ENCODE measurements at places on chromosomes 6 and 20. TPM values are rescaled to one million over a fixed set of nuclear protein-coding genes. Genes with fewer than 3 reads are reported as not detected.

SYTL3 gene
- polyA plus RNA-seq = 0.28 TPM

ELOVL2 gene
- polyA plus RNA-seq = not detected

TGIF2 gene
- polyA plus RNA-seq = 37.5 TPM

C6orf15 gene
- not detected for polyA plus RNA-seq

BPIFA1 gene
- not detected for polyA plus RNA-seq

BPI gene
- polyA plus RNA-seq = not detected

BTNL2 gene
- not detected for polyA plus RNA-seq

LAMP5 gene
- 1.2 TPM for polyA plus RNA-seq

LST1 gene
- 78.2 TPM for polyA plus RNA-seq

MTFR2 gene
- polyA plus RNA-seq = 0.84 TPM

TGM2 gene
- polyA plus RNA-seq = not detected

LY6G6D gene
- polyA plus RNA-seq = not detected

MAS1 gene
- not detected for polyA plus RNA-seq

GRCh38 chr6:33578588-33579011, 1.5 kb downstream of the BAK1 start:
- peak; percentile 26 for DNase-seq
- H3K4me1 ChIP-seq = peaks cover 25% of the 10 kb centered on the region
- H3K27ac ChIP-seq = peak overlapping the region; percentile 94
- no peaks in the 10 kb centered on the region for H3K27me3 ChIP-seq
- peak overlapping the region; percentile 93 for H3K4me3 ChIP-seq

DNA sequence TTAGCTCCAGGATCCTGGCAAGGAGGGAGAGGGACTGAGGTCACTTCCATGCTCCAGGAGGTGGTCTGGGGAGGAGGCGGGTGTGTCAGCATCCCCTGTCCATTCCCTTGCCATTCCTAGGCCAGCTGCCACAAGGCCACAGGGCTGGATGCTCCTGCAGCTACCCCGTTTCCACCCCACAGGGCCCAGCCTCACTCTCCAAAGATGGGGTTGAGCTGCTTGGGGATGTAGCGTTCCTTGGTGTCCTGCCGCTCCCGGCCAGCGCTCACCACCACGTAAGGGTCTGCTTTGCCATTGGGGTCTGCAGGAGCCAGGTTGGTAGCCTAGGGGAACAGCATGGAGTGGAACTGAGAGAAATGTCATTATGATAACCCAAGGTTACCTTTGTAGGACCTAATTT, 23.0 kb downstream of the ERGIC3 start:
- H3K27ac ChIP-seq = no peak overlapping the region
- H3K27me3 ChIP-seq = peaks cover 9% of the 10 kb centered on the region
- H3K4me1 ChIP-seq = no peaks in the 10 kb centered on the region
- no peak for DNase-seq
- H3K36me3 ChIP-seq = no peaks in the 10 kb centered on the region

- H3K4me3 ChIP-seq = no peak within 1 kb of the TSS
- peaks cover 30% of the 10 kb centered on the region for H3K27me3 ChIP-seq
Measured at GRCh38 chr20:45629496-45630100, at the start of gene WFDC10A. WFDC10A (plus strand) TSS chr20:45629739; CDS start chr20:45629814, 75 bp downstream.

GRCh38 chr20:49422161-49422560, 60.3 kb downstream of the KCNB1 start:
- DNase-seq = no peak
- no peaks in the 10 kb centered on the region for H3K36me3 ChIP-seq
- H3K4me1 ChIP-seq = no peaks in the 10 kb centered on the region

DNA sequence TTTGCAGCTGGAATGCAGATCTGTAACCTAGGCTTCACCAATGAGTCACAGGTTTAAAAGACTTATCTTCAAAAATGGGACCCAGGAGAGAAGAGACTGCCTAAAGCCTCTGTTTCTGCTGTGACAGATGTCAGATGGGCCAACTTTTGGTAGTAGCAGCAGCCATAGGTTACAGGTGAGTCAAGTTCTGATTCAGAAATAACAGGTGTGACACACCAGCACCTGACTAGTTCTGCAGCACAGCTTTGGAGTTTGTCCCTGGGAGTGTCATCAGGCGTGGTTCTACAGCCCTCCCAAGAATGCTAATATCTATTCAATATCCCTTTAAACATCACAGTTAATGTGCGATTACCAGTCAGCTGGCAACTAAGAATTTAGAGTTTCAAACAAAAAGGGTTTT, 121.9 kb upstream of the BTN3A2 start:
- DNase-seq = no peak

GRCh38 chr6:28988536-28989311, 16.4 kb downstream of the ZNF311 start:
- H3K4me3 ChIP-seq = peak overlapping the region; percentile 56
- H3K27ac ChIP-seq = peak overlapping the region; percentile 34
- peaks cover 7% of the 10 kb centered on the region for H3K36me3 ChIP-seq
- peaks cover 17% of the 10 kb centered on the region for H3K4me1 ChIP-seq
- DNase-seq = peak; percentile 80
- H3K27me3 ChIP-seq = peaks cover 59% of the 10 kb centered on the region

- H3K27ac ChIP-seq = peak overlapping the region; percentile 97
- peak overlapping the region; percentile 69 for H3K4me3 ChIP-seq
- H3K4me1 ChIP-seq = peaks cover 73% of the 10 kb centered on the region
Measured at GRCh38 chr6:2863901-2864300, 22.2 kb upstream of the SERPINB1 start.

- no peaks in the 10 kb centered on the region for H3K36me3 ChIP-seq
- no peak overlapping the region for H3K27ac ChIP-seq
- H3K27me3 ChIP-seq = peaks cover 5% of the 10 kb centered on the region
- no peak overlapping the region for H3K4me3 ChIP-seq
- no peaks in the 10 kb centered on the region for H3K4me1 ChIP-seq
- no peak for DNase-seq
Measured at GRCh38 chr6:22250486-22250885, 46.4 kb downstream of the PRL start.

- H3K36me3 ChIP-seq = no peaks in the 10 kb centered on the region
- no peak for DNase-seq
- no peaks in the 10 kb centered on the region for H3K4me1 ChIP-seq
- no peak overlapping the region for H3K27ac ChIP-seq
- peaks cover 18% of the 10 kb centered on the region for H3K27me3 ChIP-seq
- H3K4me3 ChIP-seq = no peak overlapping the region
Measured at GRCh38 chr6:160919723-160920440, 71.7 kb upstream of the MAP3K4 start.

- no peak for DNase-seq
- no peaks in the 10 kb centered on the region for H3K36me3 ChIP-seq
- no peak overlapping the region for H3K27ac ChIP-seq
- H3K27me3 ChIP-seq = no peaks in the 10 kb centered on the region
- no peak overlapping the region for H3K4me3 ChIP-seq
- no peaks in the 10 kb centered on the region for H3K4me1 ChIP-seq
Measured at GRCh38 chr6:21883595-21884328, 290.2 kb downstream of the SOX4 start.

GRCh38 chr6:168170841-168171601, 92.0 kb upstream of the FRMD1 start:
- H3K4me1 ChIP-seq = peaks cover 2% of the 10 kb centered on the region
- H3K36me3 ChIP-seq = no peaks in the 10 kb centered on the region
- no peak overlapping the region for H3K4me3 ChIP-seq

GRCh38 chr6:12012038-12012557, at the start of gene HIVEP1:
HIVEP1 (plus strand) TSS chr6:12012312; CDS start chr6:12015629, 3,317 bp downstream.
- peaks cover 14% of the 10 kb centered on the region for H3K36me3 ChIP-seq
- peak within 1 kb of the TSS; percentile 99 for H3K4me3 ChIP-seq
- no peaks in the 10 kb centered on the region for H3K27me3 ChIP-seq

DNA sequence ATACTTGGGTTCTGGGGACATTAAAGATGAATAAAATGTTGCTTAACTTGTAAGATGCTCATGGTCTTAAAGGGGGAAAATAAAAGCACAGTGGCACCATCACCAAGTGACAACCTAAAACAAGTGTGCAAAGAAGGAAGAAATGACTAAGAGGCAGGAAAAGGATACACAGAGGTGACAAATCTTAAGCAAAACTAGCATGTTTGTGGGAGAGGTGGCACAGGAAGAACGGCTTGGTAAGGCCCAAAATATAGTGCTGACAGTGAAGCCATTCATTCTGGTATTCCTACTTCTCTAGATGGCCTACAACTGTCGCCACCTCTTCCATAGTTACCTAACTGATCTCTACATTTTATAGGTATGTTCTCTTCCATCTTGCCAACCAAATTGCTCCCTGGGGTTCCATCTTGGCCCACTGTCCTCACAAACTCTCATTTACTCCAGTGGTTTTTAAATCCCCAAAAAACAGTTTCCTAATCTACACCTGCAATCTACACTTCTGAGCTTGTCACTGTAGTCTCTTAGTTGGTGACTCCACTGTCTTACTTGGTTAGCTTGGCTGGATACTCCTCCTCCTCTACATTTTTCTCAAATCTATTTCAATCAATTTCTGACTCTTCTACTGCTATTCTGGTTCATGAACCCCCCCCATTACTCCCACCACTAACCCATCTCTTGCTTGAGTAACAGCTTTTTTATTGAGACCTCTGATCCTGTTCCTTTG, 33.5 kb downstream of the FAM8A1 start:
- H3K27me3 ChIP-seq = no peaks in the 10 kb centered on the region
- H3K4me3 ChIP-seq = no peak overlapping the region
- H3K36me3 ChIP-seq = peaks cover 23% of the 10 kb centered on the region
- peak overlapping the region; percentile 47 for H3K27ac ChIP-seq
- DNase-seq = no peak

DNA sequence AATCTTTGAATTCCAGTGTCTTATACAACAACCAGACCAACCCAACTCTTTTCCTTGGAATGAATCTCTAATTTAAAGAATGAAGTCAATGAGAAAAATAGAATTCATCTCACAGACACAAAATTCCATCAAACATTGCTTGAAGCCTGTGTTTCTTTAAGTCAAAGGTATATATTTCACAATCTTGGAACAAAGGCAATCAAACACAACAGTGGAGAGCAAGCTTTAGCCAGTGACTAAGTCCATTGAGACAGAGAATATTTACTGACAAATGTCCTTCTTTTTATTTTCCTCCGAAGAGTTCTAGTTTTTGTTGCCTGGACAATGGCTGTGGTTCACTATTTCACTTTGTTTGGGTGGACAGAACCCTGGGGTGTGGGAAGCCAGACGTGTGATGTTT, 35.8 kb downstream of the MEP1A start:
- no peaks in the 10 kb centered on the region for H3K27me3 ChIP-seq
- H3K36me3 ChIP-seq = no peaks in the 10 kb centered on the region
- H3K27ac ChIP-seq = peak overlapping the region; percentile 63
- peaks cover 10% of the 10 kb centered on the region for H3K4me1 ChIP-seq

DNA sequence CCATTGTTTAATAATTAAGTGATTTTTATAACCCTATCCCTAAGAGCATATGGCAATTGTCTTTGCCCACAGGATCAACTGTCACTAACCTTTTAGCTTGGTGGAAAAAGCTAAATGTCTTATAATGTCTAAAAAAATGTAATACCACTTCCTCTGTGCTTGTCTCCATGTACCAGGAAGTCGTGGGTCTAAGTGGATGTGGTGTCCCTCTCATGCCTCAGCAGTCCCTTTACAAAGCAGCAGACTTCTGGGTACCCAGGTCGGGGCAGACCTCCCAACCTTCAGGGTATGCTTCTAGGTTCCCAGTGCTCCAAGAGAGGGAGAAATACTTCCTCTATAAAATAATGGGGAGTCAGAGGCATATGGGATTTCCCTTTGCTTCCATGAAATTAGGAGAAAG, 74.7 kb downstream of the ZHX3 start:
- no peak overlapping the region for H3K27ac ChIP-seq
- no peak for DNase-seq
- H3K36me3 ChIP-seq = no peaks in the 10 kb centered on the region
- H3K4me1 ChIP-seq = peaks cover 65% of the 10 kb centered on the region
- H3K4me3 ChIP-seq = no peak overlapping the region
- H3K27me3 ChIP-seq = no peaks in the 10 kb centered on the region

DNA sequence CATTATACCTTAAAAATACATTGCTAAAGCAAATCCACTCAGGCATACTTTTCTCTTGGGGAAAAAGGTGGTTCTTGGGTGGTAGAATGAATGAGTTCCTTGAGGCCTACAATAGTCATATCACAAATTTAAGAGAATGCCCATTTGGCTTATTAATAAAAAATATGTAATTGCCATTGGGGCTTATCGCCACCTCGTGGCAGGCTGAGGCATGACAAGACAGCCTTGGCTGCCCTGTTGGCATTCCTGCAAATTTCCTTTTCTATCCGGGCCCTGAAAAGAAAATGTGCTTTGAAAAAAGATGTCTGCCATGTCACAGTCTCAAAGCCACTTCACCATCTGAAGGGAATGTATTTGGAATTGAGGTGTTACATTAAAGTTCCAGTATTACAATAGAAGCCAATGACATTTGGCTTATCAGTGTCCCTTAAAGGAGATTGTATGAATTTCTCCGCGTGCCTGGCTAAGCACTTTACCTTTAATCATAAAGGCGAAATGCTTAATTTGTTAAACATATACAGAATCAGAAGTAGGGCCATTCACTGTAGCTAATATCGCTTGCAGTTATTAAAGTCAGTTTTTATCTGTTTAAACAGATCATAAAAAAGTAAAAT, 188.3 kb upstream of the ZFP64 start:
- H3K4me1 ChIP-seq = no peaks in the 10 kb centered on the region
- H3K27me3 ChIP-seq = peaks cover 21% of the 10 kb centered on the region
- H3K4me3 ChIP-seq = no peak overlapping the region
- H3K36me3 ChIP-seq = no peaks in the 10 kb centered on the region

GRCh38 chr6:89308525-89309395, 6.3 kb downstream of the GABRR2 start:
- no peaks in the 10 kb centered on the region for H3K36me3 ChIP-seq
- no peak overlapping the region for H3K4me3 ChIP-seq
- peaks cover 7% of the 10 kb centered on the region for H3K4me1 ChIP-seq
- peak overlapping the region; percentile 60 for H3K27ac ChIP-seq
- no peaks in the 10 kb centered on the region for H3K27me3 ChIP-seq

- H3K27me3 ChIP-seq = no peaks in the 10 kb centered on the region
- peak overlapping the region; percentile 94 for H3K4me3 ChIP-seq
- peaks cover 14% of the 10 kb centered on the region for H3K36me3 ChIP-seq
- peak; percentile 73 for DNase-seq
- H3K4me1 ChIP-seq = peaks cover 59% of the 10 kb centered on the region
Measured at GRCh38 chr6:32969685-32970412, 1.5 kb downstream of the BRD2 start.

DNA sequence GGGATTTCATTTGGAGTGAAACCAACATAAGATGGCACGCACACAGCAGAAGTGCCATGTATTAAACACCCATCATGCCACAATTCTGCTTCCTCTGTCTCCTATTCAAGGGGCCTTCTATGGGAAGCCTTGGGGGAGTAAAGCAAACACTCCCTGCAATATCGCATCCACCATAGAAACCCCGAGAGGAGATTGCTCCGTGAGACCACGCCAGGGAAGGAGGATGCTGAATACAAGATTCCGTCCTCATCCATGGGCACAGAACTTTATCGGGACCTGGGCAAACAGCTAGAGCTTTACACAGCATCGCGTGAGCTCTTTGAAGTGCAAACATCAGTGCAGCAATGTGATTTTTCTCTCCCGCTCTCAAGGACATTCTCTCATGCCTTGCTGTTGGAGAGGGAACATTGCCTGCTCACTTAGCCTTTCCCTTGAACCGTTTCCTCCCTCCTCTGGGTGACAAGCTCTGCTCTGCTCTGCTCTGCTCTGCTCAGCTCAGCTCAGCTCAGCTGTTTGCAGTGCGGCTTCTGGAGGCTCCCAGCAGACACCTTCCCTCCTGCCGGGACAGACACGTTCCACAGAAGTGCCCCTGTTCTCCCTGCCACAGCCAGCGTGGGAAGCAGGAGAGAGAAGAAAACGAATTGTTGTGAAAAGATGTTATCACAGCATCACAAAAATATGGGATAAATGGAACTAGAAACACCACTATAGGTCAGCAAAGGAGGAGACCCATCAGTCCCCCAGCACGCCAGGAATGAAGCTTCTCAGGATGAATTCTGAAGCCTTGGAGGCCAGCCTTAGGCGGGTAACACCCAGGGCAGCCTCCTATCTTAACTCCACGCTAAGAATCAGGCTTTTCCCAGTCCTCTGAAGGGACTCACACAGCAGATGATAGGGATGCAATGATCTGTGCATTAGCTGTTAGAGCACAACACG, 48.2 kb downstream of the RNASET2 start:
- no peaks in the 10 kb centered on the region for H3K27me3 ChIP-seq
- H3K4me1 ChIP-seq = peaks cover 65% of the 10 kb centered on the region
- H3K27ac ChIP-seq = peak overlapping the region; percentile 75
- DNase-seq = no peak

Data from naive B cell (primary cell).